T-helper 17 cell (primary cell): ENCODE measurements at places on chromosomes 11 and 22. TPM values are rescaled to one million over a fixed set of nuclear protein-coding genes. Genes with fewer than 3 reads are reported as not detected.

The APOA4 gene
- not detected for total RNA-seq

The PRSS23 gene
- total RNA-seq: not detected

The ARHGAP42 gene
- 0.31 TPM for total RNA-seq

The ZP1 gene
- not detected for total RNA-seq

The MMP7 gene
- total RNA-seq: not detected

The OR51B2 gene
- total RNA-seq: not detected

GRCh38 chr11:16737818-16738192 lies 642 bp upstream of the C11orf58 start:
- no peak for DNase-seq

DNA sequence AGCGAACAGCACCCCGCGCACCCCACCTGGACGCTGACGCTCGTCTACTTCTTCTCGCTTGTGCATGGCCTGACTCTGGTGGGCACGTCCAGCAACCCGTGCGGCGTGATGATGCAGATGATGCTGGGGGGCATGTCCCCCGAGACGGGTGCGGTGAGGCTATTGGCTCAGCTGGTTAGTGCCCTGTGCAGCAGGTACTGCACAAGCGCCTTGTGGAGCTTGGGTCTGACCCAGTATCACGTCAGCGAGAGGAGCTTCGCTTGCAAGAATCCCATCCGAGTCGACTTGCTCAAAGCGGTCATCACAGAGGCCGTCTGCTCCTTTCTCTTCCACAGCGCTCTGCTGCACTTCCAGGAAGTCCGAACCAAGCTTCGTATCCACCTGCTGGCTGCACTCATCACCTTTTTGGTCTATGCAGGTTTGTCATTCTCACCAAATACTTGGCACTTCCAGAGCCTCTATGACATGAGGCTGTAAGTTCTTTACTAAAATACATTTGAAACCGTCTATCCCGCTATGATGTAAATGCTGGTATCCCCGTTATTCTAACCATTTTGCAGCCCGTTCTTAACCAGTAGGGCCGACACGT lies 535 bp downstream of the AQP11 start:
- no peak for DNase-seq

DNA sequence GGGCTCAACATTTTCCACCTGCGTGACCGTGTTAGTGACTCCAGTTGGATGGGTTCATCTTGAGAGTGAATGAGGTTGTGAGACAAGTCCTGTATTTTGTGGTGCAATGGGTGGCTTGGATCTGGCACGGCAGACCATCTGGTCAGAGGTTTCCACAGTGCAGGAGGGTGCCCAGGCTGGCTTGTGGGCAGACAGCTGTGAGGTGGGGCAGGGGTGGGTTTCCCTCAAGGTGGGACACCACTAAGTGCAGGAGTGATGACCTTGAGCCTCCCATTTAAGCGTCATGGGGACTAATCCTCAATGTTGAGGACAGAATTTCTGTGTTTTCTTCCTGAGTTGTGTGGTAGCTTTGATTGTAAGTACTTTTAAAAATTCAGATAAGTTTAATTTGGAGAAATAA lies 220.6 kb downstream of the TBC1D22A start:
- no peak for DNase-seq

DNA sequence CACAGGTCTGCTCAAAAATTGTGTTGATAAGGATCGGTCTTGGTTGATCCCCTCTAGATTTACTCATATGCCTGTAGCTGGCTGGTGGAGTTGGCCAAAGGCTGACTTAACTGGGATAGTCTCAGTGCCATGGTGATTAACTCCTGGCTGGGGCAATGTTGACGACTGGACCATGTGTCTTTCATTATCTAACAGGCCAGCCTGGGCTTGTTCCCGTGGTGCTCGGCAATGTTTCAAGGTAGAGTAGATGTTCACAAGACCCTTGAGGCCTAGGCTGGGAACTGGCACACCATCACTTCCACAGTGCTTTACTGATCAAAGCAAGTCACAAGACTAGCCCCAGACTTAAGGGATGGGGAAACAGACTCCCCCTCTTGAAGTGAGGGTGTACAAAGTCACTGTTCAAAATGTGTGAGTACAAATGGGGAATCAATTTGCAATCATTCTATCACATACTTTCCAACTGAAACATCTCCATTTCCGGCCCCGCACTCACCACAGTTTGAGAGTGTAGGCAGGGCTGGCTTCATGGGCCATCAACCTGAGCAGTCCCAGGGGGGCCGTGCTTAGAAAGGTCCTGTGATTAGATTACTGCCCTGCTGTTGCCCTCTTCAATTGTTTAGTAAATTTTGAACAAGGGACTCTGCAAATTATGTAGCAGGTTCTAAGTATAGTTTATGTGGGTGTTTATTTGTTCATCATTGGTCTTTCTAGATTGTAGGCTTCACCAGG lies 240.8 kb downstream of the NELL1 start:
- DNase-seq: no peak

GRCh38 chr11:117510646-117511045 lies 183.0 kb downstream of the CEP164 start:
- no peak for DNase-seq

DNA sequence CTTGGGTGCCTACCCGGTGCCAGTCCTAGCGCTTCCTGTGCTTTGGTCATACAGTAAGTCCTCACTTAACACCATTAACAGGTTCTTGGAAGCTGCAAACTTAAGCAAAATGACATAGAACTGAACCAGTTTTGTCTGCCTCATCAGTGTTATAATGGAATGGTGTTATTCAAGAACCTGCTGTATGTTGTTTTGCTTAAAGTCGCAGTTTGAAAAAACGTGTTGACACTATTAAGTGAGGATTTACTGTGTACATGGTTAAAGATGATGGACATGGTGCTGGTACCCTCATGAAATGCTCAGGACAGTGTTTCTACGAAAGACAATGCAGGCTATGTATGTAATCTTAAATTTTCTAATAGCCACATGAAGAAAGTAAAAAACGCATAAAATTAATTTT lies 41.3 kb downstream of the PPP6R3 start:
- no peak for DNase-seq

GRCh38 chr11:133547808-133548494 lies 15.7 kb upstream of the OPCML start:
- DNase-seq: no peak

- DNase-seq: peak; percentile 3
Measured at GRCh38 chr11:1083621-1084551, 9.2 kb downstream of the MUC2 start.

DNA sequence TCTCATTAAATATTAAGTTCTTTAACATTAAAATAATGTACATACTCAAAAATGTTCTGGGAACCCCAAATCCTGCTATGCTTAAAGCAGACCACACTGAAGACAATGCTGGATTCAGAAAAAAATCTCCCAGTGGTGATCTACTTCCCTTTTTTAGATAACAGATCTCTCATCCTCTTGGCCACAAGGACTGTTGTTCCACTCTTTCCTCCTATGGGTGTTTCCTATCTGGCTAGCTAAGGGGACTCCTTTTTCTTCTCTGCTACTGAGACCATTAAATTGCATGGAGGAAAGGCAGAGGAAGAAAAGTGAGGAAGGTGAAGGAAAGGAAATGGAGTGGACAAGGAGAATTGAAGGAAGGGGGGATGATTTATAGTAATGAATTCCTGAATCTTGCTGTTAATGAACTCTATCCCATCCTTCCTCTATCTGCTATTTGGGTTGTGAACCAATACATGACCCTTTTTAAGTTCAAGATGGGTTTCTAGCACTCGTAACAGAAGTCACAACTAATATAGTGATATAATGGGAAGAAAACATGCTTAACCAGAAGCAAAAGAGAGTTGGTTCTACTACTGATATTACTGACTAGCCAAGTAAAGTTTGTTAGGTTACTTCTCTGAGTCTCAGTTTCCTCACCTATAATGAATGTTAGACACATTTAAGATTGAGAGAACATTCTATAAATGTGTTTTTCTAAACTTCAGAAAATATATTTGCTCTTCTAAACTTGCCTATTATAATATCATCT lies 53.2 kb downstream of the PIK3C2A start:
- DNase-seq: no peak

DNA sequence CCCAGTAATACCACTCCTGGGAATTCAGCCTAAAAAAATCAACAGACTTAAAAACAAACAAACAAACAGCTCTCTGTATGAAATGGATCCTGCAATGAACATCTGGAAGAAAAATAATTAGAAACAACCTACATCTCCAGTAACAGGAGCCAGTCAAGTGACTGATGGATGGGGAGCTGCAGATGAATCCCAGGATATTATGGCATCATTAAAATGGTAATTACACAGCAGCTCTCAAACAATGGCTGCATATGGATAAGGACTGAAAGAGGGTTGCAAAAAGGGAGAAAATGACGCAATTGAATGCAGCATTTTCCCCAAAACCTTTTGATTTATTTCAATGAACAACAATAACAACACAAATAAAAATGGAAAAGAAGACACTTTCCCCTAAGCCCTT lies 4.1 kb downstream of the NPTXR start:
- no peak for DNase-seq

- no peak for DNase-seq
Measured at GRCh38 chr22:20033045-20033706, 12.3 kb downstream of the TANGO2 start.

GRCh38 chr11:121257976-121258375 lies 34.6 kb upstream of the SC5D start:
- DNase-seq: no peak

DNA sequence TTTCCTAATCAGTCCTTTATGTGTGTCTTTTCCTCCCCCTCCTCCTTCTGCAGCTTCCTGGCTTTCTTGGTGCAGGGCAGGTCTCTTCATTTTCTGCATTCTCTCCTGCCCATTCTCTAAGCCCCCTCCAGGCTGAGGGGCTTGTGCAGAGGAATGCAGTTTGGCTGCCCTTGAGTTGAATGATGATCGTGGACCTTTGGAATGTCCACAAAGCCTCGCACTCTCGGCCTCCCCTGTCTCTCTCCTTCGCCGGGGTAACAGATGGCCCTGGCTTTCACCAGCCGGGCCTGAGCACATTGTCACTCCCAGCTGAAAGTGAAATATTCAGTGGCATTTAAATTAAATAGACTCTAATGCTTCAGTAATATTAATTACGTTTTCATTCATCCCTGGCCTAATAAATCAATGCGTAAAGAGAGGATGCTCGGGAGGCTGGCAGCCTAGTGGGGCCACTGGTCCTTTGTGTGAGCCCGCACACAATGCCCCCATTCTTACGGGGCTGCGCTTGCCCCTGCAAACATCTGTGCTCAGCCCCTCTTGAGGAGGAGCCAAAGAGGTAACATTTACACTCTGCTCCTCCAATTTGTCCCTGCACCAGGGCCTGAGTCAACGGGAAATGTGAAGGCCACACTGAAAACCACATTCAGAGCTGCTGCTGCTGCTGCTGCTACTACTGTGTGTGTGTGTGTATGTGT lies 64.9 kb upstream of the PAX6 start:
- no peak for DNase-seq

DNA sequence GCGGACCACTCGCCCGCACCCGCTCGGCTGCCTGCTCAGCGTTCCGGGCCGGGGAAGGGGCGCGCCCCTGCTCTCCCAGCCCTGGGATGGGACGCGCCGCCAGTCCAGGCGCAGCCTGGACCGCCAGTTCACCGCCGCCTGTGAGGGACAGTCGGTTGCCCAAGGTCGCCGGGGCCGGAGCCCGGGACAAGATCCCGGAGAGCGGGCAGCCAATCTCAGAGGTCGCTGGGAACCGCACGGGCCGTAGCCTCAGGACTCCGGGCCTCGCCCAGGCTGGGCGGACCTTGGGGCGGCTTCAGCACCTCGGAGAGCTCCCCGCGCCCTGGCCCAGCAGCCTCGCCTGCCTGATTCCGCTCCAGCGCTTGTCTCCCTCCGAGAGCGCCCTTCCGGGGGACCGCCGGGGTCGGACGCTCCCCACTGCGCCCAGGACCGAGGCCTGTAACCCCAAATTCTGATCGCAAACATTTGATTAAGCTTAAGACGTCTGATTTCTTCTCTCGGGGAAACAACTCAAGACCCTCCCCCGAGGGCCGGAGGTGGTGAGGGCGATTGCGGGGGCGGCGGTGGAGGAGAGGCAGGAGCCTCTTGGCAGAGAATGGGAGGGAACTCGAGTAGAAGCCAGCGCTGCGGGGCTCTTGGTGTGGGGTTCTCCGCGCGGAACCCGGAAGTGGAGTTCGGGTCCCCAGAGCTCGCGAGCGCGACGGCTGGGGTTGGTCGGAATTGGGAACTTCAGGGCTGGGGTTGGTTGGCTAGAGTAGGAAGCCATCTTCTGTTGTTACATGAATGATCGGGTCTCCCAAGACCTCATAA lies 1.1 kb upstream of the CHRM4 start:
- peak; percentile 71 for DNase-seq

GRCh38 chr22:42364604-42365110 lies 67.5 kb downstream of the NFAM1 start:
- DNase-seq: no peak

DNA sequence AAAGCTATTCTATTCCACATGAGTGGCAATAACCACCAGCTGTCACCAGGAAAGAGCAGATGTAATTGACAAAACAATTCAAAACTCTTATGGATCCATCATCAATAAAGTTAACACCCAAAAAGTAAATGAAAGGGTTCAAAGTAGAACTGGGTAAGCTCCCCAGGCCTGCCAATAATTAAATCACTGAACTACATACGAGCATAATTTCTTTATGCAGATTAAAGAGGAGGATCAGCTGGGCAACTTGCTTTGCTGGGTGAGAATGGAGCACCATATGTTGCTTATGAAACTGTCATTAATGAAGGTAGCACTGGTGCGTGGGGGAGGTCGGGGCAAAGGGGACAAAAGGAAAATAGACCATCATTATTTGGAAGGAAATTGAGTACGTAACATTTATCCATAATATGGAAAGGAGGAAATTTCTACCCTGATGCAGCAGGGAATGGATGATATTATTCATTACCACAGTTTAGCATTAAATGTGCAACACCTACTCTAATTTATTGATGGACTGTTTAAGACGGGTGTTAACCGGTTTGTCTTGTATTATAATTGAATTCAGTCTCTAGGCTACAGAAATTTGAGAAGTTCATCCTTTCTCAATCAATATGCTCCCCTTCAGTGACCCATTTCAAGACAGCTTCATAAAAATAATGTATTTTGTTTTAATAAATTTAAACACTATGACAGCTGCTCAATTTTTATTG lies 315.9 kb downstream of the CADM1 start:
- DNase-seq: no peak

GRCh38 chr11:135075740-135076139 lies 663.7 kb upstream of the B3GAT1 start:
- peak; percentile 49 for DNase-seq

GRCh38 chr11:85799142-85799541 lies 11.8 kb downstream of the SYTL2 start:
- no peak for DNase-seq

DNA sequence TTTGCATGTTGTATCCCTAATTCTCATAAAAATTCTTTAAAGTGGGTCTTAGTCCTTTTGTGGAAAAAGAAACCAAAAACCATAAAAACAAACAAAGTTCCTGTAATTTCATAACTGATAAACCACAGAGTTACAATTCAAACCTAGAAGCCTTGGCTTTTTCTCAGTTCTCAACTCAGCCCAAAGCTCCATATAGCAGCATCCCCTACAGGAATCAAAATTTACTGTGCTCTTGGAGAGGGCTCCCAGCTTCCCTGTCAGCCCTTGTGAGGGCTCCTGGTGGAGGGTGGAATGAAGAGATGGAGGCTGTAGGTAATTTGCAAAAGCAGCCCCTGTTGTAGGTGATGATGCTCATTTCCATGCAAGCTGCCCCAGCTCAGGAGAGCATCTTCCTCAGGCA lies 506.1 kb upstream of the KIRREL3 start:
- DNase-seq: no peak

GRCh38 chr11:26860091-26860780 lies 133.7 kb upstream of the FIBIN start:
- DNase-seq: no peak

GRCh38 chr11:10205928-10206327 lies 88.1 kb downstream of the SBF2 start:
- no peak for DNase-seq
